Activated CD4-positive, CD25-positive, alpha-beta regulatory T cell treated with anti-CD3 and anti-CD28 coated beads, Interleukin-2, amount 50 U/mL, for 16 hours (primary cell): ENCODE measurements at places on chromosomes 1 and 21.

DNA sequence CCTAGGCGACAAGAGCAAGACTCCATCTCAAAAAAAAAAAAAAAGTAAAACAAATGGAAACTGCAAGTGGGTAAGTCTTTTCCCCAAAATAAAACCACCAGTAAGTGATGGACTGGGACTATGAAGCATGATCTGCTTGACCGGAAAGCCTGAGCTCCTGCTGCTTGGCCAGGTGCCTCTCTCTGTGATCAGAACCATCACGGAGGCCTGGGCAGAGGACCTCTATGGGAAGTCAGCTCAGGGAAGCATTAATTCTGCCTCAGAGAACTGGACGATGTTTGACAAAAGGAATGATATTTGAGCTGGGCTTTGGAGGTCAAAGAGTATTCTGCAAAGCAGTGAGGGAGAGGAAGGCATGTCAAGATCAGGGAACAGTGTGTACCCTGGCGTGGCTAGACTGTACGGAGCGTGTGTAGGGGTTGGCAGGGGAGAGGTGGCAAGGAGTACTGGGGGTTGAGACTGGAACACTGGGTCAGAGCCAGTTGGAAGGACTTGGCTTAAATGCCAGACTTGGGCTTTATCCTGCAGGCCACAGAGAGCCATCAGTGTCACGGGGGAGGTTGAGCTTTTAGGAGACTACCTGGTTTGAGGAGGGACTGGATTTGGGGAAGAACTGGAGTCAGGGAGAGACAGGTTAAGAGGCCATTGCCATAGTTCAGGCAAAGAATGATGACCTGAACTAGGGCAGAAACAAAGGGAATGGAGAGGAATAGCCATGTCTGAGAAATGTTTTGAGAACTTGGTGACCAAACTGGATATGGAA lies 16.4 kb downstream of the ATP1A2 start:
- no peak for DNase-seq

DNA sequence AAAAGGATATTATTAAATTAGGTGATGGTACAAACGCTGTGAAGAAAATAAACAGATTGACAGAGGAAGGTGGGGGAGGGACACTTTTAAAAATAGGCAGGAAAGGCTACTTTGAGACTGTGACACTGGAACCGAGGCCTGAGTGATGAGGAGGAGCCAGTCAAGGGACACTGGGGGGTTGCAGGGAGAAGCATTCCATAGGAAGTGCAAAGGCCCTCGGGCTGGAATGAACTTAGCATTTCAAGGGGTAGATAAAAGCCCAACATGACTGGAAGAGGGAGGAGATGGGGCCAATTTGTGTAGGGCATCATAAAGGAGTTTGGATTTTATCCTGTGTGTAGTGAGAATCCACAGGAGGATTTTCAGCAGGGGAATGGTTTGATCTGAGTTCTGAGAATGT lies 15.9 kb downstream of the C1orf94 start:
- DNase-seq, result no peak

DNA sequence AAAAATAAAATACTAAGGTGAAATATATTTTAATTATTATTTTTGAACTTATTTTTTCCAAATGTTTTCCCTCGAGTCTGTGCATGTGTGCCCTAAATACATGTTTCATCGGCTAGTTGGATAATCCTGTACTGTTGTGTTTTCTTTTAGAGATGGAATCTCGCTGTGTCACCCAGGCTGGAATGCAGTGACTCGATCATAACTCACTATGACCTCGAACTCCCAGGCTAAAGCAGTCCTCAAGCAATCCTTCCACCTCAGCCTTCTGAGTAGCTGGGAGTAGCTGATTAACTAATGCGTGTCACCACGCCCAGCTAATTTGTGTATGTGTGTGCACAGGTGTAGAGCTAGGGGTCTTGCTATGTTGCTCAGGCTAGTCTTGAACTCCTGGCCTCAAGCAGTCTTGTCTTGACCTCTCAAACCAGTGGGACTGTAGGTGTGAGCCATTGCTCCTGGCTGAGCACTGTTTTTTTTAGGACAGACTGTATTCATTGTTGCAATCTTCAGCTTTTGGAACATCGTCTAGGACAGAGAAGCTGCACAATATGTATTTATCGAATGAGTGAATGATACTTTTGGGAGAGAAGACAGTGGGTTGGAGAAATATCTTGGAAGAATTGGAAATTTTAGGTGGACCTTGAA lies 4.8 kb upstream of the TMCO1 start:
- no peak for DNase-seq

DNA sequence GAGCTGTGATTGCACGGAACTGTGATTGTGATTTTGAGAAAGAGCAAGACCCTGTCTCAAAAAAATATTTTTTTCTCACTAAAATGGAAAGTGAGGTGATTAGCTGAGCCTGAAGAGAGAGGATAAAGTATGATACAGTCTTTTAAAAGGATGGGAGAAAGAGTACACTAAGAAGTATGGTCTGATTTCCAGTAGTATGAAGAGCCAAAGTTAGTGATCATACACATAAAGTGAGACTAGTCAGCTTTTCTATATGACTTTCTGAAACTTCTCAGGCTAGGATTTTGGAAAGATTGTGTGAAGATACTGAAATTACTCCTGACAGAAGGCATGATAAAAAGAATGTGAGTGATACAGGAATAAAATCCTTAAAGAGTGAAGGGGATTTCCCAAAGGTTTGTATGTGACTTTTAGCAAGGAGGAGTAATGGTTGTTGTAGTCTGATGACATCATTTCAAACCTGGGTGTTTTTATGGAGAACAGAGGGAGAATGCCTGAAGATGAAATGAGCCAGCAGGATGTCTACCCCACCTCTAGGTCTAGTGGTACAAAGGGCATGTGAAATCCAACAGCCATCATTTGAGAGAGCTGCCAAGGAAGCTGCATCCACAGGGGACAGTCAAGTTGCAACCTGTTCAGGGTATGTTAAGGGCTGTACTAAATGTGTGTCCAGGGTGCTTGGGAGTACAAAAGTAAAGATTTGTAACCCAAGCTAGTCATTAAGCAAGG lies 157.7 kb downstream of the PIK3R3 start:
- no peak for DNase-seq

DNA sequence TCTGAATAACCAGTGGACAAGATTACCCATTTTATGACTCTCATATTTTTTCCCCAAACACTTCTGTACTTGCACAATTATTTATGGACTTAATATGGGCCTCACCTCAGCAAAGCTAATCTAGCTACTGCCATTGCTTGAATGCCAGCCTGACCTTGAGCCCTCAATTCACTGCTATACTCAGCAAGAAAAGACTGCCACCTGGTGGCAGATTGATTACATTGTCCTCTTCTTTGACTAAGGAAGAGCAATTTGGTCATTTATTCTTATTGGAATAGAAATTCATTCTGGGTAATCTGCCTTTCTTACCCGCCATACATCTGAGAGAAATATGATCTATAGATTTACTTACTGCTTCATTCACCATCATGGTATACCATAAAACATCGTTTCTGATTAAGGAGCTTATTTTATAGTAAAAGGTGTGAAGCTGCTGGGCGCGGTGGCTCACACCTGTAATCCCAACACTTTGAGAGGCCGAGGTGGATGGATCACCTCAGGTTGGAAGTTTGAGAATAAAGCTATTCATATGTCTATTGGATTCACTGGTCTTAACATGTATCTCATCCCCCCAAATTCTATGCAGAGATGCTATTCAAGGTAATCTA lies 32.9 kb upstream of the DIPK1A start:
- peak; percentile 73 for DNase-seq

GRCh38 chr1:246152986-246153431 lies 354.1 kb downstream of the SMYD3 start:
- DNase-seq, result no peak

DNA sequence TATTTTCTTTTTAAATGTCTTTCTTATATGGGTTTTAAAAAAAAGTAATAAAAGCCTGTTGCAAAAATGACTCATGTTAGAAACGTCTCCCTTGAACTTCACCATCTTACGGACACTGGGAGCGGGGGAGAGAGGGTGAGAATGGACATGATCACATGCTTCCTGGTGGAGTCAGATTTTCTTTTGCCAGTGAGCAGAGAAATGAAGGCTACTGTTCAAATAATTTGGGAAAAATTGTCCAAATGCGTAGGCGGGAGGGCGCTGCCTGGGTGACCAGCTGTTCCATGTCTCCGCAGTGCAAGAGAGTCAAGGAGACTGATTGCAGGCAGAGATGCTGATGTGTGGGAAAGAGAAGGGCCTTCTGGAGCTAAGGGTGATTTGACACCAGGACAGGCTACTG lies 23.1 kb downstream of the EIF2D start:
- no peak for DNase-seq

DNA sequence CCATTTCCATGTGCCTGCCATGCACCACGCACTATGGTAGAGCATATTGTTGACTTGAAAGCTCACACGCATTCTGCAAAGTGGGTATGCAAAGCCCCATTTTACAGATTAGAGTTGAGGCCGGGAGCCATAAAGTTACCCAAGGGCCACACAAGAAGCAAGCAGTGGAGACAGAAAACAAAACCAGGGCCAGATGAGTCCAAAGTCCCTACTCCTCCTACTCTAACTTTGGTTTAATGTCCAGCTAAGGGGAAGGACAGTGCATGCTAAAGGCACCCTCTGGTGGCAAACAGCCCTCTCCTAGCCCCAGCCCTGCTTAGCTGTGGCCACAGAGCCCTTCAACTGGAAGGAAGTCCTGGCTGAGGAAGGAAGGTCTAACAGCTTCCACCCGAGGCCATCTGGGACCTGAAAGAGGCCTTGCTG lies 74.9 kb downstream of the SLC66A1 start:
- no peak for DNase-seq
